ENCODE measurements at places on chromosomes 7 and 10.

- no peak for DNase-seq
Measured at GRCh38 chr10:25048450-25048849, 32.0 kb downstream of the THNSL1 start.

DNA sequence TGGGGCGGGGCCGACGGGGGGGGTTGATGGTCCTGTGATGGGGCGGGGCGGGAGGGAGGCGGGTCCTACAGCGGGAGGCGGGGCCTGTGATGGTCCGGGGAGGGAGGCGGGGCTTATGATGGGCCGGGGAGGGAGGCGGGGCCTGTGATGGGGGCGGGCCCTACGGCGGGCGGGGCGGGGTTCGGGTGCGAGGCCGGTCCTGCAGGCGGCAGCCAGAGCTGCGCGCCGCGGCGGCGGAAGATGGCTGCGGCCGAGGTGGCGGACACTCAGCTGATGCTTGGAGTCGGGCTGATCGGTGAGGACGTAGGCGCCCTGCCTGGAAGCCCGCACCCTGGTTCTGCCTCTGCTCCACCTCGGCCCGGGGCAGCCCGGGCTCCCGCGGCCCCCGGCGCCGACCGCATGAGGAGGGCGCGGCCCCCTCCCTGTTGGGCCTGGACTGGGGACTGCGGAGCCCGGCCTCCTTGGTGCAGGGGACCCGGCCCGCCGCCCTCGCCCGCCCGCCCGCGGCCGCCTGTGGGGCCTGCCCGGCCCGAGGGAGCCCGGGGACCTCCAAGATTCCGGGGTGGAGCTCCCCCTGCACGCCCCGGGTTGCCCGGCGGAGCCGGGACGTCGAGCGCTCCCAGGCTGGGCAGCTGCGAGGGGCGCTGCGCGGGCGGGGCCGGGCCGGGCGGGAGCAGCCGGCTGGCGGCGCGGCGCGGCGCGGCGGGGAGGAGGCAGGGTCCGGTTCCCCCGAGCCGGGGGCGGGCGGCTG, at the start of gene DENND10:
Gene DENND10 (plus strand): TSS at position 211 of the 751 bp plus-strand sequence. CDS start 30 bp downstream, at position 241.
- peak; percentile 57 for DNase-seq

DNA sequence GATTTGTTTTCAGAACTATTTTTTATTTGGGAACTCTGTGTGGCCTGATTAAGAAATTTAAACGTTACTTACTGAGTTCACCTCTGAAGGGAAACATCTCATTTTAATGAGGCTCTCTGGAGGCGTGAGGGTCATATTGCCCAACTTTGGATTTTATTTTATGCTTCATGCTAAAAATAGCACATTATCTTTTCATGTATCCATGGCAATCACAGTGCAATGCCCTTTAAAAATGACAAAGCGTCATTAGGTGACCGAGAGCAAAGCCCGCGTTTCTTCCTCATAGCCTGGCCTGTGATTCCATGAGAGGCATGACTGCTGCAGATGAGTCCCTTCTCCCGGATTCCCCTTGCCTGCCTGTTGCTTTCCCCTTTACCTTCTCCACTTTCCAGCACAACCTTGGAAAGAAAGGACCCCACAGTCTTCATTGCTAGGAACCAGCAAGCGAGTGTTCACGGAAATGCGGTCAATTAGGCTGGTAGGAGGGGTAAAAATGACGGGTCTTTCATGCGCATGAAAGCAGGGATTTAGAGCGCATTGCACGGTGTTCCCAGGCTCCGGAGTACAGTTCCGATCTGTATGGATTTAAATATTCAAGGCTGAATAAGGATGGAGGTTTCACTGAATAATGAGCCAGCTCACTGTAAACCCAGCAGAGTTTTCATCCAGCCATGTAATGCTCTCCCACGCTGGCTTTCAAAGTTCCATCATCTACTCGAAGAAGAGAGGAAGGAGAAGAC, 98.2 kb upstream of the PITRM1 start:
- no peak for DNase-seq

DNA sequence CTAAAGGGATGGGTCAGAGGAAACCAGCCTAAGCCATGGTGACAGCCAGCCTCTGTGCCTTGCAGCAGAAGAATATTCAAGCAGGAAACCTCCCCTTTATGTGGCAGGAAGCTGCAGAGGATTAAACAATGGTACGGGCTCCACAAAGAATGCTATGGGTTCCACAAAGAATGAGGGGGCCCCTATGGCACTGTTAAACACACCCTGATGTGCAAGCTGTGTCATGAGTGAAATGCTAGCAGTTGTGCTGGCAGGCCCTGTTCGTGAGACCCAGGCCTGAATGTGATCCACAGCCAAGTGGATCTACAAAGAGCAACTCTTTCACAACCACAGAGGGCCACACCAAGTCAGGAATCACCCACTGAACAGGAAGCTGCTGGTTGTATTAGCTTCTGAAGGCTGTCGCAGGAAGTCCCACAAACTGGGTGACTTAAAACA, 68.9 kb downstream of the MYOF start:
- no peak for DNase-seq

Measured in amniotic stem cell (primary cell).